ENCODE measurements at places on chromosomes 16 and 17. TPM values are rescaled to one million over a fixed set of nuclear protein-coding genes. Genes with fewer than 3 reads are reported as not detected.

DNA sequence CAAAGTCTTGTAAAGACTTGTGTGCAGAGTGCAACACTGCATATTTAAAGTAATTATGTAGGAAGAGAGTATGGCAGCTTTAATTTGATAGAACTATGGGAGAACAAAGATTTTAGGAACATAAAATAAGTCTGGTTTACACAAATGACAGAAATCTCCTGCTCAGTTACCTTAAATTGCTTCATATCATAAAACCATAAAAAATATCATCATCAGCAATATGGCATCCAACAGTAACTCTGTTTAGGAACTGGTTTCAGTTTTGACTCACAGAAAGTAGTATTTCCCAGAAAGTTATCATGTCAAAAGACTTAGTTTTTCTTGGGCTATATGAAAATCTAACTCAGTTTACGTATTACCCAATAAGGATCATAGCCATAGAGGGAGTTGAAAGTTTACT, 292.1 kb upstream of the PMFBP1 start:
- H3K4me3 ChIP-seq: no peak overlapping the region
- H3K36me3 ChIP-seq: no peaks in the 10 kb centered on the region
- no peak overlapping the region for H3K27ac ChIP-seq

Gene EVPLL
- total RNA-seq: not detected

DNA sequence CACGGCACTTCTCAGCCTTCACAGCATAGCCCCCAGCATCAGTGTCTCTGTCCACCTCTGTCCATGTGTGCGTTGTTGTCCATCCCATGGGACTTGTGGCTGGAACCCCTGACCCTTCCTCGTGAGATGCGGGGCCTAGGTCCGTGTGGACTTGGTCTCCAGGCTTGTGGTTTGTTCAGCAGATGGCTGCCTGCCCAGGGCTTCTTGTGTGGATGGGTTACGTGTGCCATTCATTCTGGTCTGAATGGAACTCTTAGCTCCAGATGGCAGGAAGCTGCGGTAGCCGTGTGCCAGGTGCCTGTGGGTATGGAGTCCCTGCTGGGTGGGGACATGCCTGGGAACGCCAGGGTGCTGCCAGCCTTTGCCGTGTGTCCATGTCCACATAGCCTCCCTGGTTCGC, 31.7 kb upstream of the NUDT16L1 start:
- peaks cover 79% of the 10 kb centered on the region for H3K4me1 ChIP-seq
- no peak for DNase-seq
- peaks cover 38% of the 10 kb centered on the region for H3K36me3 ChIP-seq
- H3K4me3 ChIP-seq: no peak overlapping the region

DNA sequence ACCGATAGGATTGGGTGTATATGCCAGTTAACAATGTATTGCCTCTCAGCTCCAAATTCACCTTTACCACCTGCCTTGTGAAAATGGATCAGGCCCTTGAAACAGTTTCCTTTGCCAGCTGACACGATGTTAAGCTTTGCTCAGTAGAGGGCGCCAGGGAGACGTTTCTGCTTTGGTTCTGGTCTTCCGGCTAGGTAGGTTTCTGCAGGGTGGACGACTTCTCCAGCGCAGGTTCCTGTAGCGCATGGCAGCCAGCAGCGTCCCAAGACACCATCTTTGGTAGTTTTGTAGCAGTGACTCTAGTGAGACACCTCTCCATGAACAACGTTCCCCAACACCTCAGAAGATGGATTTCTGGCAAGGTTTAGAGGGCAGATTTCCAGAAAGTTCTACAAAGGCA, 24.0 kb downstream of the SYCE1L start:
- H3K27ac ChIP-seq: no peak overlapping the region
- DNase-seq: peak; percentile 44
- no peaks in the 10 kb centered on the region for H3K36me3 ChIP-seq
- H3K4me3 ChIP-seq: no peak overlapping the region

Gene PDK2
- total RNA-seq: 29.4 TPM

Gene DHRS7B
- 14.7 TPM for total RNA-seq

Gene SYNGR3
- total RNA-seq: 1.3 TPM

DNA sequence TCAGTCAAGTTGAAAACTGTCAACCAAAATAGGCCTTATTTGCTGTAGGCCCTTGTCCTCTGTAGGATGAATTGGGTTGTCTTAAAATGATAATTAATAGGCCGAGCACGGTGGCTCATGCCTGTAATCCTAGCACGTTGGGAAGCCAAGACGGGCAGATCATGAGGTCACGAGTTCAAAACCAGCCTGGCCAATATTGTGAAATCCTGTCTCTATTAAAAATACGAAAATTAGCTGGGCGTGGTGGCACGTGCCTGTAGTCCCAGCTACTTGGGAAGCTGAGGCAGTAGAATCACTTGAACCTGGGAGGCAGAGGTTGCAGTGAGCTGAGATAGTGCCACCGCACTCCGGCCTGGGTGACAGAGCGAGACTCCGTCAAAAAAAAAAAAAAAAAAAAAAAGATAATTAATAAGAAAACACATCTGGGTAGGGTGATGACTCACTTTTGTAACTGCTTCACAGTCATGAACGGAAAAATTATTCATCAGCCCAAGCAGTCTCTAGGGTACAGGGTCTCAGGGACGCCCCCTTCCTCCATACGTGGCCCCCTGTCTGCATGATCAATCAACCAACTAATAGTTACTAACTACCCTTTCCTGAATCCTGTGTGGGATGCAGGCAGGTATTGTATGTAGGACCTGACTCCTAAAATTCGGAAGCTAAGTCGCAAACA, 137.0 kb upstream of the RCVRN start:
- no peaks in the 10 kb centered on the region for H3K36me3 ChIP-seq
- H3K27me3 ChIP-seq: no peaks in the 10 kb centered on the region
- H3K4me1 ChIP-seq: no peaks in the 10 kb centered on the region

Gene CCDC137
- 33.8 TPM for total RNA-seq

GRCh38 chr17:7018331-7018964, 4.4 kb upstream of the BCL6B start:
- H3K36me3 ChIP-seq: peaks cover 30% of the 10 kb centered on the region
- H3K4me3 ChIP-seq: peak overlapping the region; percentile 45
- DNase-seq: no peak
- H3K27ac ChIP-seq: no peak overlapping the region
- peaks cover 71% of the 10 kb centered on the region for H3K4me1 ChIP-seq

DNA sequence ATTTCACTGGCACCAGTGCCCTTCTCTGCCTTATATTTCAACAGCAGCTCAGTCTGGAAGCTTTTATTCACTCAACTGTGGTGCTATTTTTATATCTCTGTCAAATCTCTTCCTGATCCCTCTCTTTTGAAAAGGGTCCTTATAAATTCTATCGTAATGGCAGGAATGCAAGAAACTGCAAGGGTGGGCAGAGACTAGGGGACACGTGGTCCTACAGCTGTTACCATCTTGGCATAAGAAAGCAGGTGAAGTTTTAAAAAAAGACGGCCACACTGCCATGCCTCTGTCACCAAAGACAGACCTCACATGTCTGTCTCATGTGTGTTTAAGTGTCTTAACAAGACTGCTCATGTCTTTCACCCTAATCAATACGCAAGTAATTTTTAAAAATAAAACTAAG, 368.4 kb upstream of the CDH11 start:
- H3K27me3 ChIP-seq: no peaks in the 10 kb centered on the region
- no peak overlapping the region for H3K4me3 ChIP-seq
- no peak overlapping the region for H3K27ac ChIP-seq
- no peaks in the 10 kb centered on the region for H3K36me3 ChIP-seq

DNA sequence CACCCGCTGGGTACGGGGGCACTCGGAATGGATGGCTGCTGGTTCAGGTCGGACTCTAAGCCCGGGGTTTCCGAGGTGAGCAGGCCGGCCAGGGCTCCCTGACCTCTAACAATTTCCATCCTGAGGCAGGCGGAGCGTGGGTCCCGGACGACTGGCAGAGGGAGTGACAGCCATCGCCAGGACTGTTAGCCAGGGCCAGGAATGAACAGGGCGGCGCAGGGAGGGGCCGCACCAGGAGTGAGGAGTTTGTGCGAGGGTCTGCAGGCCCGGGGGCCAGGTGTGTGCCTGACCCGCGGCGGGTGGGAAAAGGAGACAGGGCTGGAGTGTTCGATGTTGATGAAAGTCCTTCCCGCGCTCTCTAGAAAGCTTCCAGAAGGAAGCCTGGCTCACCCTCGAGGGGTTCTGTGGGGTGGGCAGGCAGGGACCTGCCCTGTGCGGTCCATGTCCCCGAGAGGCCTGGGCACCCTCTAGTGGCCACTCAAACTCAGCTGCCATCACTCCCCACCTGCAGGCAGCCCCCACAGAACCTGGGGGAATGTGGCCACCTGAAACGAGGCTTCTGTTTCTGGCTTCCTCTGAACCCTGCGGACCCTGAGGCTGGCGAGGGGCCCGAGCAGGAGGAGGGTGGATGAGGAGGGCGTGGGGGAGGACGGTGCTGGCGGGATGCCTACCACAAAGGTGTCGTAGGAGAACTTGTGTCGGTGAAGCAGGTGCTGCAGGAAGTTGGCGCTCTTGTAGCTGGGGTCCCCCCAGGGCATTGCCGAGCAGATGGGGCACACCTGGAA, 8.2 kb downstream of the RNF166 start:
- peak; percentile 31 for DNase-seq
- no peaks in the 10 kb centered on the region for H3K27me3 ChIP-seq
- H3K4me3 ChIP-seq: no peak overlapping the region
- peaks cover 65% of the 10 kb centered on the region for H3K4me1 ChIP-seq

Gene CTRB1
- total RNA-seq: not detected

DNA sequence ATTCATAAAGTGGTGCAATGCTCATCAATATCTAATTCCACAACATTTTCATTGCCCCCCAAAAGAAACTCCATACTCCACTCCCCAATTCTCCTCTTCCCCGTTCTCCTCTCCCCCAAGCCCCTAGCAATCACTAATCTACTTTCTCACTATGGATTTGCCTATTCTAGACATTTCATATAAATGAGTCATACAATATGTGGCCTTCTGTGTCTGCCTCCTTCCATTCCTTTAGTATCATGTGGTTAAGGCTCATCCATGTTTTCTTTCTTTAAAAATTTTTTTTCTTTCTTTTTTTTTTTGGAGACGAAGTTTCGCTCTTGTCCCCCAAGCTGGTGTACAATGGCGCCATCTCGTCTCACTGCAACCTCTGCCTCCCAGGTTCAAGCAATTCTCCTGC, 56.3 kb upstream of the HAS3 start:
- H3K27me3 ChIP-seq: no peaks in the 10 kb centered on the region
- H3K36me3 ChIP-seq: no peaks in the 10 kb centered on the region
- no peak overlapping the region for H3K27ac ChIP-seq
- no peak for DNase-seq

DNA sequence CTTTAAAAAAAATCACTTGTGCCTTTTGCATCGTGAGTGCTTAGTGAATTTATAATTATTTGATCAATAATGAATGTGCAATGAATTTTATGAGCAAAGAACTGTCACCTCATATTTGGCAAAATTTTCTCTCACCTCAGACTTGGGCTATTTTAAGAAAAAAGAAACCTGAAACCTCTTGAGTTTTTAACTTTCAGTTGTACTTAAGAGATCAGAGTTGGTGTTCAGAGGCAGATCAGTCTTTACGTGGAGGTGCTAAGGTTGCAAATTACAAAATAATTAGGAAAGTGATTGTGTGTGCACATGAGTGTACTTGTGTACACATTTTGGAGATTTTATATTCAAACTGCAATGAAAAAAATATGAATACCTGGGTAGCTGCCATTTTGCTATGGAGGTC, 218.7 kb upstream of the RBFOX1 start:
- no peaks in the 10 kb centered on the region for H3K27me3 ChIP-seq
- H3K4me3 ChIP-seq: no peak overlapping the region
- H3K27ac ChIP-seq: no peak overlapping the region

Gene SLC13A5
- not detected for total RNA-seq

- H3K36me3 ChIP-seq: peaks cover 51% of the 10 kb centered on the region
- peaks cover 8% of the 10 kb centered on the region for H3K4me1 ChIP-seq
- DNase-seq: no peak
- H3K27ac ChIP-seq: peak overlapping the region; percentile 60
These were observed 13.4 kb downstream of the UTP6 start for GRCh38 chr17:31888124-31888523.

DNA sequence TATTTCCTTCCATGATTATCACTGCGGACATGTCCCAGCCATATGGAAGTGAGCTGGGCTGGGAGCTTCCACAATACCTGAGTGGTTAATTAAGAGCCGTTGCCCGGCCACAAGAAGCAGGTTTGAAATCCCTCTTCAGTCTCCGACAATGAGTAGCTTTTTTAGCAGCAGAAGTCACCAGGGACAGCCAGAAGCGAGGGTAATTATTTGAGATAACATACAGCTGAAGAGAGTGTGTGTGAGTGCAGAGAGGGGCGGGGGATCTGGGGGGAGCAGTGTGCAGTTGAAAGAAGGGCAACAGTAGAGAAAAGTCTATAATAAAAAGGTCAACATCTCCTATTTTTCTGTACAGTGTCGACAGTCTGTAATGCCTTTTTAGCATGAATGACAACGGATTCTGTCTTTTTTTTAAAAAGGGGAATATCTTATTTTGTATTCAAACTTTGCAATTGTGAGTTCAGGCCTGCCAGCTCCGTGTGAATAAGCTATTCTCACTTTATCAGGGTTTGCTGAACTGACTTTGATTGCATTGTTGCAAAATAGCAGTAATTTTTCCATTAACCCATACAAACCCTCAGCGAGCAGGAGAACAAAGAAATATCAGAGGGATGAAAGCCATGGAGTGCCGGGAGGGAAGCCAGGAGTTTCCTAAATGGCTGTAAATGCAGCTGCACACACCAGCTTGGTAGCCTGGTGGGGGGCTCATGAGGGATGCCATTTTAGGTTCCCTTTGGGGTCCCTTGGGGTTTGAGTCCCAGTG, 220.3 kb upstream of the IRX3 start:
- H3K27ac ChIP-seq: no peak overlapping the region
- no peaks in the 10 kb centered on the region for H3K4me1 ChIP-seq
- H3K27me3 ChIP-seq: peaks cover 1% of the 10 kb centered on the region
- no peaks in the 10 kb centered on the region for H3K36me3 ChIP-seq

GRCh38 chr17:43745541-43745940, 13.1 kb downstream of the SOST start:
- no peaks in the 10 kb centered on the region for H3K36me3 ChIP-seq
- no peak for DNase-seq
- no peak overlapping the region for H3K27ac ChIP-seq
- H3K4me1 ChIP-seq: peaks cover 5% of the 10 kb centered on the region
- H3K4me3 ChIP-seq: no peak overlapping the region

DNA sequence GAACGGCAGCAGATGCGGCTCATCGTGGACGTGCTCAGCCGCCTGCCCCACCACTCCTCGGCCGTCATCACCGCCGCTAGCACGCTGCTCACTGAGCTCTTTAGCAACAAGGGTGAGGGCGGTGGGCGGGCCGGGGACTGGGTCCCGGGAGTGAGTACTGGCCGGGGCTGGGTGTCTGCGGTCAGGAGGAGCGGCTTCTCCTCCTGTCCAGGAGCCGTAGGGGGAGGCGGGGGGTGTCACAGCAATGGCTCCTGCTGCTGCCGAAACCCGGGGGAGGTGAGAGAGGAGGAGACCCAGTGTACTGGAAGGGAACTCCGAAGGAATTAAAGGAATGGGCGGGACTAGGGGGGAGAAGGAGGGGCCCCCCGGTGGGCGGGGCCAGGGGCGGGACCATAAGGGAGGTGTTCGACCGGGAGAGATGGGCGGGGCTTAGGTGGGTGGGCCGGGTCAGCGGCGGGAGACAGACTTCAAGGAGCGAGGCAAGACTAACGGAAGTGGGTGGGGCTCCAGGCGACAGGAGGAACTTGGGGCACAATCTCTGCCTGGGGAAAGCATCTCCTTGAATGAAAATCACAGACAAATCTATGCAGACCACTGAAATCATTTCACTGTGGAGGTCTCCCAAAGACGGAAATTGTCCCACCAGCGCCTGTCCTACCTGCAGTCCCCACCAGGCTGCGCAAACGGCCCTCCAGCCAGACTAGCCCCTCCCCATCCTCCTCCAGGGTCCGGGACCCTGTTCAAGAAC, 2.4 kb downstream of the NAGS start:
- H3K4me3 ChIP-seq: peak overlapping the region; percentile 71
- H3K27me3 ChIP-seq: peaks cover 37% of the 10 kb centered on the region
- peaks cover 35% of the 10 kb centered on the region for H3K4me1 ChIP-seq
- DNase-seq: peak; percentile 95
- peak overlapping the region; percentile 74 for H3K27ac ChIP-seq

Gene AURKB
- total RNA-seq: 224 TPM
